NCI-H2029 treated with DMSO at 0.1 percent for 48 hours (cell line): ENCODE measurements at places on chromosomes 12 and 14.
A peak's percentile ranks its signal among the peaks of the same experiment; 100 is the strongest.

DNA sequence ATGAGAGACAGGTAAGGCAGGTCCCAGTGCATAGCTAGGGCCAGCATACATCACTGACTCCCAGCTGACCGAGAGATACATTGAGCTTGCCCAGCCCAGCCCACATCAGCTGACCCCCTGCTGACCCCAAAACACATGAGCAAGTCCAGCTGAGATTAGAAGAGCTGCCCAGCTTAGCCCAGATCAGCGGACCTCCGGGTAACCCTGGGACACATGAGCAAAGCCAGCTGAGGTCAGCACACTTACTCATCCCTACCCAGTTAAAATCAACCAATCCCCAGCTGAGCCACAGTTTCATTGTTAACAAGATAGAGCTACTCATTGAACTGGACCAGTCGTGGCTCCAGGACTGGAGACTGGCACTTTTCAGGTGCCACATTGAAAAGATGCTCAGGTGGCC, 21.8 kb upstream of the FBXO34 start:
- DNase-seq, result no peak

DNA sequence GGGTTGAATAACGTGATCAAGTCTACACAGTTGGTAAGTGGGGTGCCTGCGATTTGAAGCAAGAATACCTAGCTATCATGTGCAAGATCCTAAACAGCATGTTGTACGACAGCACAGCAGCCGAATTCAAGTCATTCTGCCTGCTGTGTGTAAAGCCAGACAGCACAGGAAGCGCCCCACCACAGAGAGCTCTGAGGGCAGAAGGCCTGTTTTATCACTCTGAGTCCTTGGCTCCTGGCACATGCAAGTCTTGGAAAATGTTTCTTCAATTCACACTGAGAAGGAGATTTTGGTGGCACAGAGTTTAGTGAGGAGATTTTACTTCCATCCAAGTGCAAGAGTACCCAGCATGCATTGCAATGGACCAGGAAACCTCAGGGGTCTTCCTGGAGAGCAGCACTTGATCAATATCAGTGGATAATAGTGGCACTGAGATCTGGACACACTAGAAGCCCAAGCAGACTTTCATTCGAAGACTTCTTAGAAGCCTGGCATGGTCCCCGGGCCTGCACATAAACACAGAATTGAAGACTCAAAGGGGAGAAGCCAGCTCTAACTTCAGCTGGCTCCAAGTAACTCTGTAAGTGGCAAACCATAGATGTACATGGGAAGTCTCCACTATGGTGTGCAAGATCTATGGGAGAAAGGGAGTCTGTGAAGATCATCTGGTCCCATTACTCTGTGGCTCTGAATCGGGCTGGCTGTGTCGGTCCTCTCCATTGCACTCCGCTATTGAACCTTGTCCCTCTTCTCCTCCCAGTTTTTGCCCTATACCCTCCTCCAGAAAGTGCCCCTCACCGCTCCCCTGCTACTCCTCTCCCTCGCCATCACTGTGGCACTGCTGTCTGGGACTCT, 1.5 kb upstream of the KRT1 start:
- no peak for DNase-seq

- peak; percentile 27 for DNase-seq
Measured at GRCh38 chr14:36874396-36875138, 212.9 kb downstream of the PAX9 start.

- DNase-seq, result no peak
Measured at GRCh38 chr12:1803736-1804135, 16.6 kb upstream of the LRTM2 start.

DNA sequence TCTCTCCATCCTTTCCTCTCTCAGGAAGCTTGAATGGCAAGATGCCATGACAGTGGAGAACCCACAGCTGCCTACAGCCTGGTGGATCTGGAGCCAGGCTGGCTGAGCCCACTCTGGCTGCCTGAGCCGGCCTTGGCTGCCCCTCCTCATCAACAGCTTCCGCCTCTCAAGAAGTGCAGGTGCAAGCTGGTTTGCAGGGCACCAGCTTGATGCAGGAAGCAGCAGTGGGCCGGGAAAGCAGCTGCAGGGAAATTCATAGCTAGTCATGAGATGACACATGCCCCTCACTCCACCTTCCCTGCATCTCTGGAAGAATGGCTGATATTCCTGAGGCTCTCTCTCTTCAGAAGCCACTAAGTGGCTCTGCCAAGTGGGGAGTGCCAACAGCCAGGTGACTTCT, 289.1 kb downstream of the RPS29 start:
- peak; percentile 59 for DNase-seq

- no peak for DNase-seq
Measured at GRCh38 chr14:26990946-26991345, 393.1 kb upstream of the NOVA1 start.

DNA sequence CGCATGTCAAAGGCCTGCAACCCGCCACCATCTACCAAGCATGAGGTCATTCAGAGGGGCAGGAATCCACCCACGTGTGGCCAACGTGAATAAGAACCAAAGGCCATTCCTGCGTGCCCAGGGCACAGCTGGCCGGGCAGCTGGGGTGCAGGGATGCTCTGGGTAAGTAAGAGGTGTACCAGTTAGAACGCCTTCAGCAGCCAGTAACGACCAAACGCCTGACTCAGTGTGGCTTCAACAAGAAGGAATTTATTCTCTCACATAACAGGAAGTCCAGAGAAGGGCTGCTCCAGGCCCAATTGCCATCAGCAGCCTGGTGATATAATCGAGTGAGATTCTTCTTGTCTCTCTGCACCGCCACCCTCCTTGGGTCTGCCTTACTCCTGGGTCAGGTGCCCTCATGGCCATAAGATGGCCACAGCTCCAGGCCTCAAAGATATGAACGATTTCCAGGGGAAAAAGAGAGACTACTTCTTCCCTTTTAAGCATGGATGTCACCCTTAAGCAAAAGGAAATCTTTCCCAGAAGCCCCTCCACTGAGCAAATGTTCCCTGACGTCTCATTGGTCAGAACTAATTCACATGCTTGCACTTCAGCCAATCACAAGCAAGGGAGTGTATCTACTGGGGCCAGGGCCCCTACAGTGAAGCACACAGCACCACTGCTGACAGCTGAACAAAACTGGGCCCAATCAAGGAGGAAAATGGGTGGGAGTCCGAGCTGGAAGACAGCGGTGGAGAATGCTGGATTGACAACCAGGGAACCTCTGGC, 7.3 kb downstream of the TTC7B start:
- DNase-seq, result no peak

DNA sequence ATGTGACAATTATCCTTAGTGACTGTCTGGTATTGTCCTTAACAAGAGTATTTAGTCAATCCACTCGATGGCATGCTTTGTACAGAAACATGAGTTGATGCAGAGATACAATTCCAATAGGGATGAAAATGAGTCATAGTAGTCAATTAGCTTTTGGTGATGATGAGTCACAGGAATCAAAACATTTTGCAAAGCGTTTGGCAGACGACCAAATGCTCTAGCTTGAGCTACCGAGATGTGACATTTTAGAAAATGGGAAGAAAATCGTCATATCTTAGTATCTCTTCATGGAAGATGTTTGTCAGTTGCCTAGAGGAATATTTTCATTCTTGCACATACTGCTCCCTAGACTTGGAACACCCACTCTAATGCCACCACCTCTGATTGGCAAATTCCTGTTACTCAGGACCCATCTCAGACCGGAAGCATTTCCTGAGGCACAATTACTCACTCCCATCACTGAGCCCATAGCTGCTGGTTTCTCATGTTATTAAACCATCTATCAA, 95.0 kb downstream of the LMNTD1 start:
- DNase-seq, result no peak

DNA sequence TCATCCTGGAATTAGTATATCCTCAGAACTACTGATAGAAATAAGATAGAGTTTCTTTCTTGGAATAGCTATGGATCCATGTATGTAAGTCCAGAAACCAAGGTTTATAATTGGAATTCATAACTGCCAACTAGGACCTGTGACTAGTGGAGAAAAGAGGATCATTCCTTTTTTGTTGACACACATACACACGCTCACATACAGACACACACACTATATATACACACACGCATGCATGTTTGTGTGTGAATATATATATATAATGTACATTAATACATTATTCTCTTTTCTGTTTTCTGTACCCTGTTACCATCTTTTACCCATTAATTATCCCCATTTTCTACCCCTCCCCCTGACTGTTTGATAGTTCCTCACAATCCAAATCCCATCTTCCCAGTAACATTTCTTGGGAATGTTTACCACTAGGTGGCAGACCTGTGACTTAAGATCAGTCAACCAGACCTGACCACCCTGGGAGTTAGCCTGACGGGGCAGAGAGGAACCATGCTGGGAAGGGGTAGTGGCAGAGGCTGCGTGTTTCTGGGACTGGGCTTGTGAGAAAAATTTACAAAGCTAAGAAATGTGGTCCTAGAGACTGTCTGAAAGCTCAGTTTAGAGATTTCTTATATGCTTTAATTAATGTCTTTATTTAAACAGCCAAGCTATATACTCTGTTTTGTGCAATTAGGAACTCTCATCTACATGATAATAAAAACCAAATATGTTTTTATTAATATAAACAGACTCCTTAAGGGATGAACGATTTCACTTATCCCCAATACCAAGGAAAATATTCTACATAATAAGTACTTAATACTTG, 308.0 kb downstream of the PPFIA2 start:
- DNase-seq, result peak; percentile 17

DNA sequence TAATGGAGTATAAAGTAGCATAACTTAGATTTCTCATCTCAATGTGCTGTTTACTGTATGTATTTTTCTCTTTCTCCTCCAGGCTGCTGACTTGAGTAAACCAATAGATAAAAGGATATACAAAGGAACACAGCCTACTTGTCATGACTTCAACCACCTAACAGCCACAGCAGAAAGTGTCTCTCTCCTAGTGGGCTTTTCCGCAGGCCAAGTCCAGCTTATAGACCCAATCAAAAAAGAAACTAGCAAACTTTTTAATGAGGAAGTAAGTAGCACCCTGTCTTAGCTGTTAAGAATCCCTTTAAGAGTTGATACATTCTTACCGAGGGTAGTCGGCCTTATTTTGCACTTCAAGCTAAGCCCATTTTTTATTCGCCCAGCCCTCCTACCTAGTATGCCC, 55.2 kb downstream of the WDR20 start:
- no peak for DNase-seq

DNA sequence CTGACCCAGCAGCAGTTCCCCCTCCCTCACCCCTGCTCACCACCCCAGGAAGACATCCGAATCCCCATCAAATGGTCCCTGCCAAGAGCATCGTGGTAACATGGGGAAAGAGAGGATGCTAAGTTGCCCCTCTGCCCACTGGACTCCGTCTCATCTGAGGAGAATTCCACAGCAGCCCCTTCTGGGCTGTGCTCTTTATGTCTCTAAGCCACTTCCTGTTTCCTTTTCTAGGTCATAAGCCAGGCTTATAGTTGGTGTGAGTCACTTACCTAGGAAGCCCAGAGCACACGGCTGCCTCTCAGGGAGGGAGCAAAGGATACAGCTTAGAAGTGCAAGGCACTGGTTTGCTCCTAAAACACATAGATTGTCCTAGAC, 76.0 kb downstream of the VCPKMT start:
- DNase-seq, result no peak

DNA sequence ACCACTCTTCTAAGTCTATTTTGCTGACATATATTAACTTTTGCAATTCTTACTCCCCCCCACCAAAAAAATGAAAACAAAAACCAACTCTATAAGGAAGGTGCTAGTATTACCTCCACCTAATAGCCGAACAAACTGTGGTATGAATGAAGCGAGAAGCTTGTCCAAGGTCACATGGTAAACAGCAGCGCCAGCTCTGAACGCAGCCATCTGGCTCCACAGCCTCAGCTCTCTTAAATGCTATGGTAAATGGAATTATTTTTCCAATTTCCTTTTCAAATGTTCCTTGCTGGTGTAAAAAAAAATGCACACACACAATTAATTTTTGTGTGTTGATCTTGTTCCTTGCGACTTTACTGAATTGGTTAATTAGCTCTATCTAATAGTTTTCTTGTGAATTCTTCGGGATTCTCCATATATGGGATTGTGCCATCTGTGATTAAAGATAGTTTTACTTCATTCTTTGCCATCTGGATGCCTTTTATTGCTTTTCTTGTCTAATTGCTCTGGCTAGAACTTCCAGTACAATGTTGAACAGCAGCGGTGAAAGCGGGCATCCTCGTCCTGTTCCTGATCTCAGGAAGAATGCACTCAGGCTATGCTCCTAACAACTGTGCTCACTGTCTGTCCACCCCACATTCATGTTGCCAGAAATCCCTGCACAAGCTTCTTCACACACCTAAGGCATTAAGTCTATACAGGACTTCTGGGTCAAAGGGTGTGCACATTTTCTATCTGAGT, 10.7 kb upstream of the C12orf76 start:
- no peak for DNase-seq

- DNase-seq, result no peak
Measured at GRCh38 chr12:90479237-90479636, 475.7 kb downstream of the CCER1 start.

GRCh38 chr12:464484-465267, 4.9 kb downstream of the B4GALNT3 start:
- DNase-seq, result peak; percentile 74

- DNase-seq, result no peak
Measured at GRCh38 chr14:79165471-79166090, 995.4 kb downstream of the NRXN3 start.

- DNase-seq, result no peak
Measured at GRCh38 chr14:63717702-63718101, 10.2 kb downstream of the SGPP1 start.

DNA sequence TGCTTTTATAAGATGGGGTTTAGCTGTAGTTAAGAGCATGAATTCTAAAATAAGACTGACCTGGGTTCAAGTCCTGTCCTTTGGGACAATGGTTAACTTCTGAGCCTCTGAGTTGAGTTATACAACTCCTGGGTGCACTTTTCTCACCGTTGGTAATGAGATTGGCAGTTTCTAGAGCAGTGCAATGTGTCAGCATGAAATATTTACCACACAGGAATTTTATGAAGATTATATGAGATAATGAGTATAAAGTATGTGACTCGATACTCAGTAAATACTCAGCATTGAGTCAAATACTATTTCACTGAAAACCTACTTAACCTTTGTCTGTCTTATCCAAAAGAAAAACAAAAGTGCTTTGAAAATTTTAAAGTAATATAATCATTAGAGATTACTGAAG, 214.2 kb downstream of the CPNE8 start:
- DNase-seq, result no peak

GRCh38 chr12:124422142-124422569, 127.3 kb downstream of the RFLNA start:
- DNase-seq, result no peak

DNA sequence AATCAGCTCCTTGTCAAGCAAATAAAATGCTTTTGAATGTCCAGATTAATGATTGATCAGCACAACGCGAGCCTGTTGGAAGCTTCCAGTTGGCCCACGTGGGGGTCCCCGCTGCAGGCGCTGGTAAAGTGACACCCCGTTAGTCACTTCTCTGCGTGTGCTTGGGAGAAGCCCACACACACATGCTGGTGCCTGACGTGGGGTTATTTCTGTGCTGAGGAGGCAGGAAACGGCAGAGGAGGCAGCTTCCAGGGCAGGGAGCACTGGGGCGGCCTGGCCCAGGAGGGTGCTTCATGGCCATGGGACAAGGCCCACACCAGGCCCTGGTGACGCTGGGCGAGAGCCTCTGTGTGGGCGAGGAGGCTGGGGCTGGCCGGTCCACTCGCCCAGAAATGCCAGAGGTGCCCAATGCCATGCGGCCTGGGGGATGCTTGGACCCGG, 101.5 kb downstream of the KIF26A start:
- no peak for DNase-seq

- no peak for DNase-seq
Measured at GRCh38 chr14:61889914-61890351, 127.7 kb downstream of the SNAPC1 start.
